ENCODE measurements at places on chromosomes 1 and 21. TPM values are rescaled to one million over a fixed set of nuclear protein-coding genes. Genes with fewer than 3 reads are reported as not detected.

GRCh38 chr1:46724991-46725735 is 6.2 kb upstream of the EFCAB14 start:
- peak; percentile 89 for DNase-seq

GRCh38 chr1:224205438-224205840 is 22.4 kb downstream of the DEGS1 start:
- DNase-seq, result peak; percentile 55

- peak; percentile 80 for DNase-seq
These were observed 7.0 kb downstream of the CDKN2C start for GRCh38 chr1:50976890-50977574.

DNA sequence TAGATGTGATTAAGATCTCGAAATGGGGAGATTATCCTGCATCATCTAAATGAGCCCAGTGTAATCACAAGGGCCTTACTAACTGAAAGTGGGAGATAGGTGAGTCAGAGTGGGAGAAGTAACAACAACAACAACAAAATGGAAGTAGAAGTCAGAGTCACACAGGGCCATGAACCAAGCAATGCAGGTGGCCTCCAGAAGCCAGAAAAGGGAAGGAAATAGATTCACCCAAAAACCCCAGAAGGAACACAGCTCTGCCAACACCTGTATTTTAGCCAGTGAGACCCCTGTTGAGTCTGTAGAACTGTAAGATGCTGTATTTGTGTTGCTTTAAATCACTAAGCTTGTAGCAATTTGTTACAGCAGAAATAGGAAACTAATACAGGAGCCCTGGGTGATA is 4.1 kb downstream of the TAGLN2 start:
- DNase-seq, result no peak

GRCh38 chr1:85496941-85497582 is 32.1 kb upstream of the DDAH1 start:
- peak; percentile 26 for DNase-seq

- DNase-seq, result no peak
These were observed 26.3 kb upstream of the RBM34 start for GRCh38 chr1:235187316-235187715.

Gene DMRTB1
- not detected for total RNA-seq

DNA sequence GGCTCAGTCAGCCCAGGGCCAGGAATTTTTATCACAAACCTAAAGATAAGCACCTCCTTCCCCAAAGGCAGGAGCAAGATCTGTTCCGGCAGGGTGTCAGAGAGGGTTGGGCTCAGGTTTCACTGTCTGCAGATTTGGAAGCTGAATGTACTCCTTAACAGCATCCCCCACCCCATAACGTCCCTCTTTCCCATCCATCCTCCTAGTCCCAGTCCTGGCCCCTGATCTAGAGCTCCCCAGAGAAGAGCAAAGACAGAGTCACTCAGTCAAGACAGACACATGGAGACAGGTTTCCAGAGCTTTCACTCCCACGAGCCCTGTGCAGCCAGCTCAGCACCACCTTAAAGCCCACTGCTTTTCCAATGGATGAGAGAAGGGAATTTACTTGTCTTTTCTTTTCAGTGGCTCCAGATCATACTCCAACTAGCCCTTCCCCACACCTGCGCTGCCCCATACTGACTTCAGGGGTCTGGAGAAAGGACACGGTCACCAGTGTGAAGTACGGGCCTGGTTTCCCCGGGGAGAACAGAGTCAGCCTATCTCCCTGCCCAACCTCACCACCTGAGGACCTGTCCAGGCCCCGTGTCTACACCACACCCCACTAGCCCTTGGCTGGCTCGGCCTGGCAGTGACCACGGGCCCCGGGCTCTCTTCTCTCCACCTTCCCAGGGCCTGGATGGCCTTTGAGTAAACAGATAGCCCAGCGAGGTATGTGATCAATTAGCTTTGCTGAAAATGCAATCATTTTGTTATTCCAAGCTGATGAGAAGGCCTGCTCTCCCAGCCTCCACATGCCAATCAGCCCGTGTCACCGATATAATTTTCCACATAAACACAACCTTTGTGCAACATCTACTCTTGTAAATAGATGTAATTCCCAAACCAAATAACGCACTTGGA is 249.1 kb downstream of the FOXD2 start:
- peak; percentile 57 for DNase-seq

DNA sequence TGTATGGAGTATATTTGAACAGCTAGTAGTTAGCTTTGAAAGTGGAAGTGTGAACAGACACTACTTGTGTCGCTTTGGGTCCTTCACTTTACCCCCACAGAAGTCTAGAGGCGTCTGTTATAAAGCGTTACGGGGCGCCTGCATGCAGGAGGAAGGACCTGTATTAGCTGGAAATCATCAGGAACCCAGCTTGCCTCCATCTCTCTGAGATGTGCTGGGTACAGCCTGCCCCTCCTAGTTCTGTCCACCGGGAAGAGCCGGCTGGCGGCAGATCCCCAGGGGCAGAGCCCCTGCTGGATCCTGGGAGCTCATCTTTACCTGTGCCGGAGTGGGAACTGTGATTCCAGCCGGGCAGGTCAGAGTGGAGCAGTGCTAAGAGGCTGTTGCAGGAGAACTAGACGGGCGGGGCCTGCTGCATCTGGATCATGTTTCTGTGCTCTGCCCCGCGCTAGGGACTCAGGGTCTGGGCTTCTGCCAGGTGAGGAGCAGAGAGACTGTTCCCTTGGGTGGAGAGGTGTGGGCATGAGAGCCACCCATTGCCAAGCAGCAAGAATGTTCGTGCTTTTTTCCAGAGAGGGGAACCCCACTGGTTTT is 22.3 kb upstream of the SPSB1 start:
- DNase-seq, result no peak

- peak; percentile 58 for DNase-seq
These were observed 13.5 kb downstream of the ADAMTSL4 start for GRCh38 chr1:150562446-150563339.

DNA sequence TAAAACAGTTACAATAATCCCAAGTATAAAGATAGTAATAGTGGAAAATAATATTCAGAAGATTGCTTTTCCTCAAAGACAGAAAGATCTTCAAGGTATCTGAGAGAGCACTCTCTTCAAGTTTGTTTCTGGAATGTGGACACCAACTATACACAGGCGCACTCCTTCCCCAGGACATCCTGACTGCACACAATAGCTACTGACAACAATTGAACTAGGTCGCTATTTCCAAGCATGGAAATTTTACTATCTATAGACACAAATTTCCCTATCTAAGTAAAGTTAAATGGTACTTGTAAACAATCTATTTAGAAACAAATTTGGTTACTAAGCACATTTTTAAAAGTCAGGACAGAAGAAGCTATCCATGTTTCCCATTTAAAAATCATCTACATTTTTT is 19.1 kb downstream of the ARHGAP29 start:
- DNase-seq, result no peak

DNA sequence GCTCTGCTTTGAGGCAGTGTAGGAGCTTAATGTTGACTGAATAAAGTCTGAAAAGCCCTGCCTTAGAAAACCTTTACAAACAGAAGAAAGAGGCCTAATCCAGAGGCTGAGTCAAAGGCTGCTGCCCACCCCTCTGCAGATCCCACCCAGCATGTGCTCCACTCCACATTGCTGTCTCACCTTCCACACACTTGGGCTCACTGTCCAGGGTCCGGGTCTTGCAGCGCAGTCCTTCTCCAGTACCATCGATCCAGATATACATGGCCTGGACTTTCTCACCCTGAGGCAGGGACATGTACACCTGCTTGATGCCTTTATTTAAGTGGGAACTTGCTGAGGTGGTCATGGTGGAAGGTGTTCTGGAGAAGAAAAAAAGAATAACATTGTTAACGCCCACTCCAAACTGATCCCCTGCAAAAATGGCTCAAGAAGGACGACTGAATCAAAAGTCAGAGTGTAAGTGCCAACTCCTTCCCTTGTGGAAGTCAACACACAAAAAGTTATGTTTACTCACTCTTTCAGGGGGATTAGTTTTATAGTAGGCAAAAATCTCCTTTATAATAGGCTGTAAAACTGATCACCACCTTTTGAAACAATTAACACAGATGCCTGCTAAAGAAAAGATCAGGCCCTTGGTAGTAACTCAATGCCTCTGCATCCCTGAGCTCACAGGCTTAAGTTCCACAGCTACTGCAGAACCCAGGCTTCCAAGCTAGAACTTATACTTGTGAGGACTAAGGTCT is 3.0 kb downstream of the GLUL start:
- no peak for DNase-seq

- DNase-seq, result no peak
These were observed 39.1 kb downstream of the SYF2 start for GRCh38 chr1:25193229-25193628.

DNA sequence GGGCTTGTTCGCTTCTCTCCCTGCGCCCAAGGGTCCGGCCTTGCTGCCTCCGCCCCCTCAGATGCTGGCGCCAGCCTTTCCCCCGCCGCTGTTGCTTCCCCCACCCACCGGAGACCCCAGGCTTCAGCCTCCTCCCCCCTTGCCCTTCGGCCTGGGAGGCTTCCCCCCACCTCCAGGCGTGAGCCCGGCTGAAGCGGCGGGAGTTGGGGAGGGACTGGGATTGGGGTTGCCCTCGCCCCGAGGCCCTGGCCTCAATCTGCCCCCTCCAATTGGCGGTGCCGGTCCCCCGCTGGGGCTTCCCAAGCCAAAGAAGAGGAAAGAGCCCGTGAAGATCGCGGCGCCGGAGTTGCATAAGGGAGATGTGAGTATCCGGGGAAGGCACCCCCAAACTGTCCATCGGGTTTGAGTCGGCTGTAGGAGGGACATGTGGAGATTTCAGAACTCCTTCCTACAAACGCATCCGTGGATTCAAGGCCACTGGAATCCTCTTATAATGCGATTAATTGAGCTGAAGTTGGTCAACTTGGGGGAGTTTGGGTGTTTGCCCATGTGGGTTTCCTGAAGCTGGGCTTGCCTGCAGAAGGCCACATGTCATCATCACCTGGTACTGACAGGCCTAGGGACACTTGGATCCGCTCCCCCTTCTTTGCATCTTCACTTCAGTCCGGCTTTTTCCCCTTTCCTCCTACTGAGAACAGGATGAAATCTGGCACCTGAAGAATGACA is 707 bp downstream of the PRCC start:
- DNase-seq, result peak; percentile 42

DNA sequence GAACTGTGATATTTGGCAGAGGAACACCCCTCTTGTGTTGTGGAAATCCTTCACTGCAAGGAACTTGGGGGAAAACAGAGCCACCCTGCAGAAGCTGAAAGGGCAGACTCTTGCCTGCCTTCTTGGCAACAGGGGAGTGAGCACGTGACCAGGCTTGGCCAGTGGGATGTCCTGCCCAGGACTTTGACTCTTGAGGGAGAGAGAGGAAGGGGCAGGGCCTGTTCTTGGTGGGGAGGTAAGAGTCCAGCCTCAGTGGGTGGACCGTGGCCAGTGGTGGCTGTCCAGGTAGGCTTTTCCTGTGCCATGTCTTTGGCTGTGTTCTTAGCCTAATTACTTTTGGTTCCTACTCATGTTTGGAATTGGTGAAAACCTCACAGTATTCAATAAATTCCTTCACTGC is 8.6 kb upstream of the AK2 start:
- peak; percentile 48 for DNase-seq

Gene ADCY10
- 0.13 TPM for total RNA-seq

DNA sequence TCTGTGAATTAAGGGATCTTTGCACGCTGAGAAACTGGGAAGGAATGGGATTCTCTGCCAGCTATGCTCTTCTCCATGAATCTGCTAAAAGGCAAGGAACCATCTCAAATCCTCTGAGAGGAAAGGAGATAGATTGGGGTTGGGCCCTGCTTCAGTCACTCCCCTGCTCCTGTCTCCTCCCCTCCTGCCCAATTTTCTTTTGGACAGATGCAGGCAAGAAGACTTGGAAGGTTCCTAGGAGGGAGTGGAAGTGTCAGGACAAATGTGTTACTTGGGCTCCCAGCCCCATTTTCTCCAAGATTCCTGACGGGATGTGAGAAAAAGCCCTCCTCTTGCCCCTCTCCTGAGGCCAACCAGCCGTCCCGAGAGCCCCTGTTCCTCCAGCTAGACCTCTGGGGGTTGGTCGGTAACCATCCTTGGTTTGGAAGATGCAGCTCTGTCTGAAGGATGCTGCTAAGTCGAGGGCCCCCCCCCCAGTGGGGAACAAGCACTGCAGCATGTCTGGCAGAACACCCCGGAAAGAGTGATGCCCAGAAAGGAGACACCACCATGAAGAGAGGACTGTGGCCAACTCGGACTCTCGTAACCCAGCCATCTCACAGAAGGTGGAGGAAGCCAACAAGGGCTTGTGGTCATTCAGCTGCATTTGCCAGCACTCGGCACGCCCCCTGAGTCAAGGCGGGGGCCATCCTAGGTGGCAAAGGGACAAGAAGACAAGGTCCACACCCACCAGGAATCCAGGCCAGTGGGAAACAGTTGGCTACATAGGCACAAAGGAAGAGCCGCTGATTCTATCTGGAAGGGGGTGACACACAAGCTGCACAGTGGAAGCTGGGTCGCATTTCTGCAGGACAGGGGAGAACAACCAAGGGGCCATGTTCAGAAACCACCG is 43.7 kb downstream of the CDK18 start:
- DNase-seq, result no peak

DNA sequence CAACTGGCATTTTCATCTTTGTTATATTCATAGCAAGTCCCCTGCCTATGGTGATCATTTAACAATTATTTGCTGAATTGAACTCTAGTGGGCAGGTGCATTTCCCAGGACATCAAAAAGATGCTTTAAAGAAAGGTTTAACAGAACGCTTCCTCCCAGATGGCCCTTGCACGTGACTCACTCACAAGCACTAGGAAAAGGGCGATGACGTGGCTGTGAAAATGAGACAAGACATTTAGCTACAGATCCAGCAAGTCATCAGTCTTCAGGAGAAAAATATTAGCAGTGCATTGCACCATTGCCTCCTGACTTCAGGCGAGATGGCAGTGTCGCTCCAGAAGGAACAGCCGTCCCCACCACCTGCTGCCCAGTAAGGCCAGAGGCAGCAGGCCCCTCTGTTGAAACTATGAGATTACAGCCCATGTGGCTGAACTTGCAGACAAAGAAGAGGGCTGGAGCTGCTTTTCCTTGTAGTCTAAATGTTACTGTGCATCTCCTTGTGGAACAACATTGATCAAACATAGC is 37.2 kb downstream of the DSCAM start:
- DNase-seq, result no peak

DNA sequence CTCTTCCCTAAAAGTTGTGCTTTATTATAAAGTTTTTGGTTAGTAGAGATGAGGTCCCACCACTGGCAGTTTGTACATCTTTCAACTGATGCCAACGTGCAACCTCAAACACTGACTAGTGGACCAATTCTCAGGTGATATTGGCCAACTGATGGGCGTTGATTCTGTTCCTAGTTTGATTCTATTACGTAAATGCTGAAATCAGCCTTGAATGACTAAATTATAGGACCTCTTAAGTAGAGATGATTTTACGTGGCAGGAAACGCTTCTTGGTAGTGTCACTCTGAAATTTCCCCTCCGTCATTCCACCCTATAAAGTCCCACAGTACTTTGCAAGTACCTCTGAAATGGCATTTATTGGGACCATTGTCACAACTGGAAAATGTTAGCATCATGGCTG is 8.8 kb upstream of the FNDC7 start:
- no peak for DNase-seq

Gene RGS7
- total RNA-seq, result not detected

GRCh38 chr1:235533476-235534168 is 29.4 kb upstream of the B3GALNT2 start:
- DNase-seq, result no peak

GRCh38 chr1:229328598-229329362 is 14.1 kb downstream of the CCSAP start:
- DNase-seq, result no peak
